Stimulated activated CD4-positive, alpha-beta T cell treated with anti-CD3 and anti-CD28 coated beads, Interleukin-4, amount 100 ng/mL, for 24 hours (primary cell): ENCODE measurements at places on chromosomes 2 and 18.
A peak's percentile ranks its signal among the peaks of the same experiment; 100 is the strongest.

DNA sequence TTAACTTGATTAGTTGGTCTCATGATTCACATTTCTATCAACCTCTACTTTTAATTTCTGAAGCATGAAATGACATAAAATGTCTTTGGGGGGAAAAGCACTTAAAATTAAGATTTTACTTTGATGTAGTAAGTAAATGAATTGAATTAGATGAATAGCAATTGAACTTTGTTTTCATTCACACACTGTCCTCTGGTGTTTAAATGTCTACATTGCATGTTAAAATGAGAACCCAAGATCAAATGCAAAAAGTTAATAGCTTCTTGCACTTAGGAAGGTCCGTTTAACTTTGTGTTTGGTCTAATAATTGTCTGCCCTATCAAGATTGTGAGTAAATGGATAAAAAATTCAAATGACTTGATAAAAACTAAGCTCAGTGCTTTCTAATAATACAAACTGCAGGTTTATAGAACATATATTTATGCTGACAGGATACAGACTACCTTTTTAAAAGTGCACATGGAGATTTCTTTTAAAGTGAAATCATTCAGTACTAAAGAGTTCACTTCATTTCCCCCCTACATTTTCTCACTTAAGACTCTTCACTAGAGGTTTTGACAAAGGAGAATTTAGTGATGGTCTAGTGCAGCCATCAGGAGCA is 156.2 kb upstream of the NABP1 start:
- no peak for DNase-seq

GRCh38 chr2:200471928-200472645 is 37.8 kb downstream of the KCTD18 start:
- DNase-seq, result no peak

DNA sequence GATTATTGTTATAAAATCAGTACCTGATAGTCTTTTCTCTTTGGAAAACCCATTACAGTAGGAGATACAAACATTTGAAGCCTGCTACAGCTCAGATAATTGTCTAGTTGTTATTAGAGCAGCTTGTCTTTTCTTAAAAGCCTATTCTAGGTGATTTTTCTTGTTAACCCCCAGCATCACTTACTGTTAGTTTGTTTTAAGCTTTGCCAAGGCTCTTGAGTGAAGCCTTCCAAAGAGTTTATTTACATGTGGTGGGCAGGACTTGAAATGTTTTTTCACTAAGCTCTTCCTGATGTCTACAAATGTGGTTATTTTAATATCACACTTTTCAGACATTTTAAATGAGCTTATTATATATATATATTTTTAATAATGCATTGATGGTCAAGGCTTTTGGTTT is 791.3 kb downstream of the PLCL1 start:
- DNase-seq, result no peak

- no peak for DNase-seq
Measured at GRCh38 chr2:103773884-103774283, 1012.1 kb downstream of the TMEM182 start.

GRCh38 chr2:188204824-188205223 is 86.8 kb upstream of the GULP1 start:
- DNase-seq, result no peak

GRCh38 chr18:13377496-13377895 is 158.9 kb downstream of the LDLRAD4 start:
- peak; percentile 25 for DNase-seq

DNA sequence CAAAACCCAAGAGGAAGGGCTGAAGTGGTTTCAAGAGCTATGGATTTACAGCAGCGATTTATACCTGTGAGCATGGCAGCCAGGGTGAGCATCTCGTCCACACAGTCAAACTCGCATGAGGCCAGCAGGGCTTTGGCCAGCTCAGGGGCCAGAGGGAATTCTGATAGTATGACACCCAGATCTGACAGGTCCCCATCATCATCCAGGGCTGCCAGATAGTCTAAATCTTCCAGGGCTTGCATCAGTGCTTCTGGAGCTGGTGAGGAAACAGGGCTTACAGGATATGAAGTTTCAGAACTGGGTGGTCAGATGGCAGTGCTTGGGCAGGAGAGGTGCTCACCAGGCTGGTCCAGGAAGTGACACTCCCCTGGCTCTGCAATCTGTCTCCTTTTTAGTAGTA is 3.5 kb downstream of the DQX1 start:
- DNase-seq, result no peak

- no peak for DNase-seq
Measured at GRCh38 chr2:207503234-207503633, 26.5 kb upstream of the CREB1 start.

DNA sequence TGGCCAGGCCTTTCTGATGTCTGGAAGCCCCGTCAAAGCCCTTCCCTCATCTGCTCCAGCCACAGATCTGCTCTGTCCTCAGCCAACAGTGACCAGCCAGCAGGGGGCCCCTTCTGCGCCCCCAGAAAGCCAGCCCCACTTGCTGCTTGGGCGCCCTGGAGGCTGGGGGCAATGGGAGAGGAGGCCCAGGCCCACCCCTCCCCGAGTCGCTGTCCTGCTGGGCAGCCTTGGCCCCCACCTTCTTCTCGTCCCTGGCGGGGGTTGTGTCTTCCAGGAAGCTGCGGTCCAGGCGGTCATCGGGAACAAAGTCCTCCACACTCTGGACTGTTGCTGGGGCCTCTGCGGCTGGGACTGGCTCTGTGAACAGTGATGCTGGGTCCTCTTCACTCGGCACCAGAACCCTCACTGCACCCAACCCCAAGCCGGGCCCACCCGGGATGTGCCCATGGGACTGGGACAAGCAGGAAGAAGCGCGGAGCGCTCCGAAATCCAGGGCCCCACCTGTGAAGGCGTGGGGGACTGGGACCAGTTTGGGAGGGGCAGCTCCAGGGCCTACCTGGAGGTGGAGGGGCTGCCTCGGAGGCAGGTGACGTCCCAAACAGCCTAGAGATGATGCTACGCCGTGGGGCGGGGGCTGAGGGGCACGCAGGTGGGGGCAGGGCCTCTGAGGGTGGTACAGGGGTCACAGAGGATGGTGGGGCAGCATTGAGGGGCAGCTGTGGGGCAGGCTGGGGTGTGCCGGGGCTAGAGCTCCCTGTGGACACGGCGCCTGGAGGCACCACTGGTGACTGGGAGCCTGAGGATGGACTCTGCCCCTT is 257.6 kb downstream of the ANKRD30B start:
- DNase-seq, result no peak

DNA sequence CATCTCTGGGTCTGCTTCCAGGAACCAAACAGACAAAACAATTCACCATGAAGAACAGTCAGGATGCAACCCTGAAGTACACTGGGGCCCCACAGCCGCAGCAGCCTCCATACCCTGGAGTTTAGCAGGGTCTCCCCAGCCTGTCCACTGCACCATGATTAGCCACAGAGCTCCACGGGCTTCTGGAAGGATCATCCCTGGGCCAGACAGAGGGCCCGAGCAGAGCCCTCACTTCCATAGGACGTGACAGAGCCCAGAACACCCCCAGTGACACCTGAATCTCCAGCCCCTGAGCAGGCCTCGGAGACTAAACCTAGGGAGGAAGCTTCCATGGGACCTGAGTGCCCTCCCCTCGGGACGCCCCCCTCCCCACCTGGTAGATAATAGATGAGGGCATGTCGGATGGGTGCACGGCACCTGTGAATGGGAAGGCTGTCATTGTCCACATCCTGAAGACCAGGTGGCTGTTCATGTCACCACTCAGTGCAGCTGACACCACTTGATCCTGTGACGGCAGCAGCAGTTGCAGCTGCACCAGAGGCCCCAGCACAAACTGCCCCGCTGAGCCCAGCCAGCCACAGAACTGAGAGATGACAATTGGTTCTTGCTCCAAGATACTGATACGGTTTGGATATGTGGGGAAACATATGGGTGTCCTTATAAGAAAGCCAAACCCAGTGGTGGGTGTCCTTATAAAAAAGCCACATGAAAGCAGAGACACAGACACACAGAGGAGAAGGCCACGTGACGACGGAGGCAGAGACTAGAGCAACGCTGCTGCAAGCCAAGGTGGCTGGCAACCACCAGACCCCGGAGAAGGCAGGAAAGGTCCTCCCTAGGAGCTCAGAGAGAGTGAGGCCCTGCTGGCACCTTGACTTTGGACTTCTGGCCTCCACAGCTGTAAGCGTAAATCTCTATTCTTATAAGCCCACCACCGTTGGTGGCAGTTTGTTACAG is 23.2 kb downstream of the KIF1A start:
- no peak for DNase-seq

DNA sequence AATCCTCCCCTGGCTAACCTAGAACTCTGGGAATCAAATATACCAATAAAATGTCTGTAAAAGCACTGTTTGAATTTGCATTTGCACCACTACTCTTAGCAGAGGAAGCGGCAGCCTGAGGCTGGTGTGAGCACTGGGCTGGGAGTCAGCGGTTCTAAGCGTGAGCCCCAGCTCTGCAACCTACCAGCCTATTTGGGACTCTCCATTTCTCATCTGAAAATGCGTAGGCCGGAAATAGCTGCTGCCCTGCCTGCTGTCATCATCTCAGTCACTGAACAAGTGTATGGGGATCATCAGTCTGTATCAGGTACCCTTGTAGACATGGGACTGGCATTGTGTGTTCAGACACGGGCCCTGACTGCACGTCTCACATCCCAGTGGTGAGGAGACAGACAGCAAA is 194.3 kb downstream of the ANKRD30B start:
- DNase-seq, result no peak

DNA sequence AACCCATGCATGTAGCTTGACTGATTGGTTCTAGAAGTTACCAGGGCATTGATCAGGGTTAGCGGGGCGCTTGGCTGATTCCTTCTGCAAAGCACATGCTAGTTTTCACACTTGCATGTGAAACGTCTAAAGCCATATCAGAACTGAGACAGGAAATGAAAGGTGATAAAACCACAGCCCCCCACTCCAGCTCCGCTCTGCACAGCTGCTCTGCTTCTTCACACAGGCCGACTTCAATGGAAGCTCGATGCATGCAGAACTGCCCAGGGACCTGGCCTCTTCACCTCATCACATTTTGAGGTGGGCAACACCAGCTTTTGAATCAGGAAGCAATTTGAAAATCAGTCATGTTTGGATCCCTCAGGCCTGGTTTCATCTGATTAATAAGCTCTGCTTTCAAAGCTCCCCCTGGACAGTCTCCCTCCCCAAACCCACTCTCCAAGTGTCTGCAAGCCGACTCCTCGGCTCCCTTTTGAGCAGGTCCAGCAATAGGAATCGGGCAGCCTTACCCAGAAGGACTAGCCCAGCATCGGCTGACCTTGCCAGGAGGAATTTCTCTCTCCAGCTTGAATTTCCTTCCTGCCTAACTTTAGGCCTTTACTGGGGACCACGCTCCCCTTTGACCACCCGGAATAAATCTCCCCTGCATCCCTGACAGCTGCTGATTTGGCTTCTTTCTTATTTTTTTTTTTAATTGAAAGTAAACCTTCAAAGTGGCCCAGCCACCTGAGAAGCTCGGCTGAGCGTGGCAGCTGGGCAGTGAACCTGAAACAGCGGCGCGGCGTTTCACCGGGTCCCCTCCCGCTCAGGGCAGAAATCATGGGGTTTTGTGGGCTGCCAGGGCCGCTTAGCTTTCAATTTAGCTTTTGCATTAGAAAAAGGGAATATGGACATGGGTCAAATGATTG is 31.7 kb downstream of the HRH4 start:
- no peak for DNase-seq

DNA sequence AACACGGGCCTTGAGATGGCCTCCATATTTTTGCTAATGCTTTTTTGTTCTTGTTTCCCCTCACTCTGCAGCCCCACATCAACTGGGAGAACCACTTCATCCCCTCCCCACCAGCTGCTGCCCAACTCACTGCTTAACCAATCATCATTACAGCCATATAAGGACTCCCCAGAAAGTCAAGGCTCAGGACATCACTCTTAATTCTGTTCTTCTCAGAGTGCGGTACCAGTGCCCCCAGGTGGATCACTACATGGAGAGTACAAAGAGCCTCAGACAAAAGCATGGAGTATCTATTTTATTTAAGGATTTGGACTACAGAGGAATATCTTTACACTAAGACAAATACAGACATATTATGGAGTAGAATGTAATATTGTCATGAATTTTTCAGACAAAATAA is 340.6 kb downstream of the PAX3 start:
- no peak for DNase-seq

DNA sequence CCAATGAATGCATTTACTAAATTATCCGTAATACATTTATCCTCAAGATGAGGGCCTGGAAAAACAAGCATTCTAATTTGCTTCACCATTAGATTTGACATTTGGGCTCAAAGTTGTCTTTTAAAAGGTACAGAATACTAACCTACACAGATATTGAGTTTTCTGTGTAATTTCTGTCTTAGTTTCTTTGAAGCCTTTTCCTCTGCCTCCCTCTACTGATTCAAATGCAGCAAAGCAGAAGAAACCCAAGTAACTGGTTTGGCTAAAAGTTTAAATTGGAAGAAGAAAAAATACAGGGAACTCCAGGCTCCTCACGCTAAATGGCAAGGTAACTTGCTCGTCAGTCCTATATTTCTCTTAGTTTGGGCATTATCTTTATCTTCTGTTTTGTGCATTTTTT is 53.3 kb upstream of the SLC5A7 start:
- DNase-seq, result no peak

GRCh38 chr2:27281442-27281841 is 787 bp upstream of the TRIM54 start:
- no peak for DNase-seq

DNA sequence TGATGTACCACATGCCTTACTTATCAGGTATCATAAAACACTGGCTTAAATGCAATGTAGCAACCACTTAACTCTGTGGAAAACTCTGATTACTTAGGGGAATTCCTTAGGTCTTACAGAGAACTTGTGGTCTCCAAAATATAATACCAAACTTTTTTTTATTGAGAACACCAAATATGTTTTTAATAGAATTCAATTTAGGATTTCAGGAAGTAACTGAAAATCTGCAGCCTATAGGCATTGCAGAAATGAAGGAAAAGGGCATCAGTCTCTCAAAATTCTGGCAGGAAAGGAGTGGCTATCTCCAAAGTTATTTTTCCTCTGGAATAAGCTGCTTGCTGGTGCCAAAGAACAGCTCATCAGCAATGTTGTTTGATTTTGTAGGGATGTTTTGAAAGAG is 105.3 kb upstream of the UGP2 start:
- no peak for DNase-seq

DNA sequence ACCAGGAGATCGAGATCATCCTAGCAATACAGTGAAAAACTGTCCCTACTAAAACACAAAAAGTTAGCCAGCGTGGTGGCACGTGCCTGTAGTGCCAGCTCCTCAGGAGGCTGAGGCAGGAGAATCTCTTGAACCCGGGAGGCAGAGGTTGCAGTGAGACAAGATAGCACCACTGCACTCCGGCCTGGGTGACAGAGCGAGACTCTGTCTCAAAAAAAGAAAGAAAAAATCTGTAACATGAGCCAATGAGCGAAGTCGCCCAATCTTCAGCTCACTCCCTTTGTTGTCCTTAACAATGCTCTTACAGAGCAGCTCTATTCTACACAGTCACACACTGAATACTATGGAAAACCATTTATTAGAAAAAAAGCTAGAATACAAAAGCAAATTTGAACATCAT is 22.0 kb downstream of the FAM98A start:
- DNase-seq, result no peak

GRCh38 chr18:4433717-4434116 is 21.4 kb downstream of the DLGAP1 start:
- DNase-seq, result no peak

DNA sequence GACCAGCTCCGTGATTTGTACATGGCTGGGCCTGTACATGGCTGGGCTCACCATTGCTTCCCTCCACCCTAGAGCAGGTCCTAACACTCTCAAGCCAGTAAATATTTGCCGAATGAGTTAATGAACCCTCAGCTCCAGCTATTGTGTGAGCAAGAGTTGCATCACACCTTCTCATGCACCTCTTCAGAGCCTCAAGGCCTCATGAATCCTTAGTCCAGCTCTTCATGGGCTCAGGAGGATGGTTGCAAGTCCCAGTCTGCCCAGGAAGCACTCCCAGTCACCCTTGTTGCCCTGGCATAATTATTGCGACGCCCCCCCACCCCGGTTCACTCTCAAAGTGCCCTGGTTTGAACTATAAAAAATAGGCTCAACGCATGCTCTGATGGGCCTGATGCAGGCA is 30.1 kb upstream of the GNAL start:
- DNase-seq, result no peak
